ENCODE measurements at places on chromosomes 13 and 19. TPM values are rescaled to one million over a fixed set of nuclear protein-coding genes. Genes with fewer than 3 reads are reported as not detected.

KLHL1 gene
- total RNA-seq = not detected

CD22 gene
- total RNA-seq = 0.39 TPM

- H3K27ac ChIP-seq = no peak overlapping the region
- H3K36me3 ChIP-seq = peaks cover 47% of the 10 kb centered on the region
- no peak for DNase-seq
- H3K4me3 ChIP-seq = no peak overlapping the region
- H3K27me3 ChIP-seq = no peaks in the 10 kb centered on the region
- no peaks in the 10 kb centered on the region for H3K4me1 ChIP-seq
These were observed 2.5 kb downstream of the ZNF426 start for GRCh38 chr19:9535934-9536333.

GRCh38 chr13:41387576-41387975 is 69.8 kb upstream of the RGCC start:
- no peaks in the 10 kb centered on the region for H3K4me1 ChIP-seq
- DNase-seq = no peak
- no peaks in the 10 kb centered on the region for H3K27me3 ChIP-seq

DNA sequence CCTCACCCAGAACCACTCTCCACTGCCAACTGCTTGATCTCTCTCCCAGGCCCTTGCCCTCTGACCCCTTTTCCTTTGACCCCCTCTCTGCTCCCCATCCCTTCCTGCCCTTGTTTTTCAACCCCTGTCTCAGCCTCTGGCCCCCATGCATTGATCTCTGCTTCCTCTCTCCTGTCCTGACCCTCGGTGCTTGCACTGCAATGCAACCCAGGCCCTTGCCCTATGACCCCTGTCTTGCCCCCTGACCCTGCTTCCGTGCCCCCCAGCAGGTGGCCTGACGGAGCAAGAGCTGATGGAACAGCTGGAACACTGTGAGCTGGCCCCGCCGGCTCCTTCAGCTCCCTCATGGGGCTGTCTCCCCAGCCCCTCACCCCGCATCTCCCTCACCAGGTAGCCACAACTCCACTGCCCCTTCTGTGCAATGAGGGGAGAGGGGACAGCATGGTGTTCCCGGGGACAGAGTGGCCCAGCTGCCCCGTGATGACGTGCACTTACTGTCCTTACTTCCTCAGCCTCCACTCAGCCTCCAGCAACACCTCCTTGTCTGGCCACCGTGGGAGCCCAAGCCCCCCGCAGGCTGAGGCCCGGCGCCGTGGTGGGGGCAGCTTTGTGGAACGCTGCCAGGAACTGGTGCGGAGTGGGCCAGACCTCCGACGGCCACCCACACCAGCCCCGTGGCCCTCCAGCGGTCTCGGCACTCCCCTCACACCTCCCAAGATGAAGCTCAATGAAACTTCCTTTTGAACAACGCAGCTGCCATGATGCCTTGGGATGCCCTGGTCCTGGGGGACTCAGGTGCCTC is 10.5 kb upstream of the LTBP4 start:
- no peak for DNase-seq
- no peaks in the 10 kb centered on the region for H3K36me3 ChIP-seq

DNA sequence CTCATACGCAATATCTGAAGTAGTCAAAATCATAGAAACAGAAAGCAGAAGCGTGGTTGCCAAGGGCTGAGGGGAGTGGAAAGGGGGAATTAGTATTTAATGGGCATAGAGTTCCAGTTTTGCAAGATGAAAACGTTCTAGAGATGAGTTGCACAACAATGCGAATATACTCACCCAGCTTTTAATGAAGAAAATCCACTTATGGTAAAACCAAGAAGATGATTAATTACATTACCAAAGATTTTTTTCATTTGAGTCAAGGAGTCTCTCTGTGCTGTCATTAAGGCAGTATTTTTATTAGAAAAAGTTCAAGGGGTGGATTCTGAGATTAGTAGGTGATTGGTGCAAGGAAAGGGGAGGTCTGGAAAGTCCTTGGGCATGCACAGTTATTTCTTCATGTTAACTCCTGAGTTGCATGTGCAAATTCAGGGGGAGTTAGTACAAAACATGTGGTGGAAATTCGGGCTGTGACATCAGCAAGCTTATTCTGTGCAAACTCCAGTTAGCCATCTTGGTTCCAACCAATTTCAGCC is 6.9 kb upstream of the CBY2 start:
- no peaks in the 10 kb centered on the region for H3K4me1 ChIP-seq
- DNase-seq = no peak
- H3K36me3 ChIP-seq = no peaks in the 10 kb centered on the region
- H3K27ac ChIP-seq = no peak overlapping the region
- no peaks in the 10 kb centered on the region for H3K27me3 ChIP-seq

PAN3 gene
- total RNA-seq = 10.3 TPM

DNA sequence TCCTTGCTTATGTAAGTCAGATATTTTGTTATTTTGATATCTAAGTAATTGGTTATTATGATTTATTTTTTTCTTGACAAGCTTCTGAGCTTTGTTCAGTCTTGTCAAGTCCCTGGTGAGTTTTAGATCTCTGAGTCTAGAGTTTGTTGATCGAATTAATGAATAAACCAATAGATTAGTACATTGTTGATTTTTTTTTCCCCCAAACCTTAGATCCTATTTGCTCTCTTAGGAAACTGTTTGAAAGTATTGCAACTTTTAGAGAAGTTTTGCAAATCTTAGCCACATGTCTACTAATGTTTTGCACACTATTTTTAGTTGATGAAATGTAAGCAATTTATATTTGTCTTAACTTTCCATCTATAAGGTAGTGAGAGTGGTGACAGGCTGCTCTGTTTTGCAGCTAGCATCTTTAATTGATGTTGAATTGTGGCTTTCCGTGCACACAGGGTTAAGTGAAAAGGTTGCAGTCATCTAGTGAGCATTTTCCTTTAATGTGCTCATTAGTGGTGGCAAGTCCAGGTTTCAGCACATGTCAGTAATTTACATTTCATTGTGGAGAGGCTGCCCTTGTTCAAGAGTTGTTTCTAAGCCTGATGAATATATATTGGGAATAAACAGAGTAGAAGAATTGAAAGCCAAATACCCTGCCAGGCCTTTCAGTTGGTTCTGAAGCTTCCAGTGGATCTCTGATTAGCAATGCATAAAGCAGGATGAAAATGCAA is 86.3 kb downstream of the PCCA start:
- H3K27ac ChIP-seq = peak overlapping the region; percentile 5
- H3K36me3 ChIP-seq = no peaks in the 10 kb centered on the region
- no peaks in the 10 kb centered on the region for H3K27me3 ChIP-seq
- peaks cover 40% of the 10 kb centered on the region for H3K4me1 ChIP-seq
